ENCODE measurements at places on chromosomes 6 and 20. TPM values are rescaled to one million over a fixed set of nuclear protein-coding genes. Genes with fewer than 3 reads are reported as not detected.

GRCh38 chr6:157600807-157601206 is 219.8 kb downstream of the ZDHHC14 start:
- DNase-seq = no peak

DNA sequence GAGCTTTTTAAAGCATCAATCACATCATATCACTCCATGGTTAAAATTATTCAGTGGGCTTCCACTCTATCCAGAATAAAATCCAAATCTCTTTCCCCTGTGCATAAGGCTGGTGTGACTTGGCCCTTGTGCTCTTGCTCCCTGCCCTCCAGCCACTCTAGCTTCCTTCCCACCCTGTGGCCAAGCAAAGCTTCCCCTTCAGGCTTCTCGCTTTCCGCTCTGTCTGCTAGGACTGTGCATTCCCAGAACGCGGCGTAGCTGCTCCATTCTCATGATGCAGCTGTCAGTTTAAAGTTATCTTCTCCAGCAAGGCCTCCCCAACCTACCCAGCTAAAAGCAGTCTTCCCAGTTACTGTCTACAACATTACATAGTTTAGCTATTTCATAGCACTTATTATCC is 19.4 kb upstream of the KCNK16 start:
- no peak for DNase-seq

RNF144B gene
- total RNA-seq = 8.2 TPM

OR2H1 gene
- total RNA-seq = not detected

DNA sequence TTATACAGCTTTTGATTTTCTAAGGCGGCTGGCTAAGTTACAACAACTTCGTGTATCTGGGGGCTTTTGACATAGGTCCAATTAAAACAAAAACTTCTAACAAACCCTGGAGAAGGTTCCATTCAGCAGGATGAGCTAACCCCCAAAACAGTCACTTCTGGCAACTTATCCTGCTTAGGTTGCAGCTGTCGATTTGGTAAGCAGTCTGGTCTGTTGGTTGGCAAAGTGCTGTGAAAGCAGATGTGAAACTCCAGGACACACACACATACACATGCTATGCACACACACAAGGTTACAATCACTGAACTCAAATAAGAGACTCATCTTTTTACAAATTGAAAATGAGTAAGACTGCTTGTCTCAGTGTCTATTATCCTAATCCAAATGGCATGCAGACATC is 119.0 kb upstream of the STMND1 start:
- DNase-seq = no peak

- no peak for DNase-seq
Observed at GRCh38 chr6:11522812-11523605, 14.5 kb upstream of the TMEM170B start.

DNA sequence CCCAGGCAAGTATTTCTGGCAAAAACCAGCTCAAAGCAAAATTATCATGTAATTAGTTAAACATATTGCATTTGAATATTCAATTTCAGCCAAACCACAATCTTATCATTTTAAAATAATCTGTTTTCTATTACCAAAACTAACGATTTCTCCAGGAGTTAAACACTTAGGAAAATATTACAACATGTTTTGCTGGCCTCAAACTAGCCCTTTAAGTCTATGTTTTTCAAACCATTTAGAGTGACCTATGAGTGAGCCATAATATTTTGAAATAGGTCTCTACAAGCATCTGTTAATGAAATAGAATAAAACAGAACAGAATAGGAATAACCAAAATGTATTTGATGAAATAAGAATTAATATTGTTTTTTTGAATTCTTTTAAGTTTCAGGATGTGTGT is 370.9 kb downstream of the COL12A1 start:
- no peak for DNase-seq

GRCh38 chr6:65566117-65566516 is 140.9 kb downstream of the EYS start:
- no peak for DNase-seq

DNA sequence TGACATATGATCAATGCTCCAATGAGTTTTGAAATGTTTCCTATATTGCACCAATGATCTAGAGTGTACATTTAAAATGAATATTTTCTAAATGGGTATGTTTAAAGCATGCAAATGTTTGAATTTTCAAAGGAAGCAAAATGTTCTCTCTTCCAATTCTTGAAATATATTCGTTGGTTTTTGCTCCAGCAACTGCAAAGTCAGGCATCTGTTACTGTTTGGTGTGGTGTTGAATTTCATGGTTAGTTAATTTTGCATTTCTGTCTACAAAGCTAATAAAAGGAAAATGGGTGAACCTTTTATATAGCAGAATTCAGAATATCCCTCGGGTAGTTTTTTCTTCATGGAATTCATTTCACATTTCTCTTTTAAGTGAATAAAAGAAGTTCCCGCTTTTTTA is 1018.3 kb downstream of the GRIK2 start:
- no peak for DNase-seq

- DNase-seq = no peak
Observed at GRCh38 chr6:110054664-110055386, 76.7 kb downstream of the GPR6 start.

DNA sequence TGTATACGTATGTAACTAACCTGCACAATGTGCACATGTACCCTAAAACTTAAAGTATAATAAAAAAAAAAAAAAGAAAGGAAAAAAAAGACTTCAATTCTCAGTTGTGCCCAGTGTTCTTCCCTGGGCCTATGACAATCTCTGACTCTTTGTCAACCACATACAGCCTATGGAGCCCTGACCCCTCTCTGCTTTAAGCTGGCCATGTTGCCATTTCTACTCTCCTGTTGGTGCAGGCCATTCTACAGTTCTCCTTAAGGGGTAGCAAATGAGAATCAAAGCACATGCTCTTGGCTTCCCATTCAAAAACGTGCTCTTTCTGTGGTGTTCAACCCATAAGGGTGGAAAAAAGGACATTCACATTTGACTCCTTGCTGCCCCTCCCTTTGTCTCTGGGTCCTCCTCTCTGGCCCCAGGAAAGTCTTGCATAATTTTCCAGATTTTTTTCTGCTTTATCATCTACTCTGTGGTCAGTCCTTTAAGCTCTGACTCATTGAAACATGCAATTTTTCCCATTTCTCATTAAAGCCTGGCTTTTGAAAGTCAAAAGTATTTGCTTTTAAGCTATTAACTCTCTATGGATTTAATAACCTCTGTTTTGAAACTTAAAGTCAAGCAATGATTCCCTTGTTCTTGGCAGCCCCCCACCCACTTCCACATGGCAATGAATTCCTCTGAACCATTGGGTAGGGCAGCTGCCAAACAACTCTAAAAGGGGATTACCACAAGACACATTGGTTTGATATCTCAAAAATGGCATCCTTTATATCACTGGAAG is 208.6 kb upstream of the MCHR2 start:
- no peak for DNase-seq

DNA sequence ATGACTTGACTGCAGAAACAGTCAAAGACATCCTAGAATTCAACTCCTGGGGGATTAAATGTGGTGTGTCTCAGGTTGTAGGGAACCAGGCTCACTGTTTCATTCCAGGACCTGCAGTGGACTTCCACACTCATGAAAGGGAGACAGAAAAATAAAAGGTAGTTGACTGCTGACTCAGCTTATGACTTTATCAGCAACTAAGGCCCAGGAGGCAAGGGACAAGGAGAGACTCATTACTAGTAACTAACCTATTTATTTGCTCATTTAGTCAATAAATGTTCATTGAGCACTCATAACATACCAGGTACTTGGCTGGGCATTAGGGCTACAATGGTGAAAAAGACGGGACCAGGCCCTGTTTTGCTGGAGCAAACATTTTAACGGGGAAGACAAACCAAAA is 2.9 kb downstream of the ZSCAN31 start:
- no peak for DNase-seq

GRCh38 chr6:31252625-31253024 is 19.3 kb downstream of the HLA-C start:
- DNase-seq = no peak

ULBP3 gene
- total RNA-seq = 5.6 TPM

COL11A2 gene
- total RNA-seq = 4.4 TPM

FAM217B gene
- total RNA-seq = 14.8 TPM

BNIP5 gene
- total RNA-seq = not detected

NOL7 gene
- total RNA-seq = 65.3 TPM

GRCh38 chr6:6512711-6513110 is 75.8 kb upstream of the LY86 start:
- no peak for DNase-seq

LTB gene
- 1.0 TPM for total RNA-seq

GRCh38 chr6:17156966-17157365 is 55.1 kb downstream of the STMND1 start:
- no peak for DNase-seq

DNA sequence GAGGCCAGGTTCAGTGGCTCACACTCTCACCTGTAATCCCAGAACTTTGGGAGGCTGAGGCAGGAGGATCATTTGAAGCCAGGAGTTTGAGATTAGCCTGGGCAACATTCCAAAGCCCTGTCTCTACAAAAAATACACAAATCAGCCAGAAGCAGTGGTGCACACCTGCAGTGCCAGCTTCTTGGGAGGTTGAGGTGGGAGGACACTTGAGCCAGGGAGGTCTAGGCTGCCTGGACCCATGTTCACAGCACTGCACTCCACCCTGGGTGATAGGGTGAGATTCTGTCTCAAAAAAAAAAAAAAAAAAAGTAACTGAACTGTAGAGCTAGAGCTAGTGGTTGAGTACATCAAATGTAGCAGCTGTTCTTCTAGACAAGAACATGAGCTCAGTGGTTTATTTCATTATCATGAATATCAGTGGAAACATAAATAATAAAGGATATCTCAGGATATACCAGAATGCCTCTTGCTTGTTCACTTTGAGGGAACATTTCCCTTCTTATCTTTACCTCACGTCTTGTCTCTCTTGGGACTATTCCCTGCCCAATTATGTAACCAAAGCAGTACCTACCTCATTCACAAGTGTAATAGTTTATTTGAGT is 17.6 kb downstream of the NANP start:
- no peak for DNase-seq

CDSN gene
- not detected for total RNA-seq

GRCh38 chr6:52570291-52570700 is 6.6 kb downstream of the TRAM2 start:
- no peak for DNase-seq

DNA sequence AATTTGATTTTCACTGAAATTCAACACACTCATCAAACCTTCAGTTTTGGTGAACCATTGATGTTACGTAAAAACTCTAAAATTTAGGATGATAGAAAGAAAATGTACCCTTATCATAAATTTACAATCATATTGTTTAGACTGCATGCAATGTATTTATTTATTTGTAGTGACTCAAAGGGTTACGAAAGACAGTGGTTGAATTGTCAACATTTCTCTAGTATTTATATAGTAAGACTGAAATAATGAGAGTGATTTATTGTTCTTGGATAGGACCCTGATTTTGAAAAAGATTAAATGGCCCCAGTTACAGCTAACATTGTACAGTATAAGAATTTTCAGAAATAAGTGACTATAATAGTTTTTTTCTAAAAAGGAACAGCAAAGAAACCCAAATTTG is 591.5 kb downstream of the RFPL4B start:
- no peak for DNase-seq

Data from WTC11 (cell line).